Central memory CD4-positive, alpha-beta T cell (primary cell): ENCODE measurements at places on chromosomes 4 and X.

DNA sequence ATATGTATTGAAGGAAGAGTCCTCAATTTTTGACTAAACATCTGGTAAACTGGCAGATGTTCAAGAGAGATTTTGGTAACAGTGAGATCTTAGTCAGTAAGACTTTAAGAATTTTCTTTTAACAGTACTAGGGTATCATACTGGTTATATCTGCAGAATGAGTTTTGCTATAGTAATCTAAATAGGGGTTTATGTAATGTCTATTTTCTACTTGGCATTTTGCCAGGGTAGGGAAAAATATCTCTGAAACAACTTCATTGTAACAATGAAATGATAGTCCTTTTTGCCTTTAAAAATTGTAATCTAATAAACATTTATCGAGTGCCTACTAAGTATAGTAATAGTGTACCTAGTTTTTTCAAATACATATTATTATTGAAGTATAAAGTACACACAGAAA, 32.1 kb downstream of the XK start:
- DNase-seq = no peak

- DNase-seq = no peak
Measured at GRCh38 chr4:25347971-25348370, 29.1 kb upstream of the ANAPC4 start.

DNA sequence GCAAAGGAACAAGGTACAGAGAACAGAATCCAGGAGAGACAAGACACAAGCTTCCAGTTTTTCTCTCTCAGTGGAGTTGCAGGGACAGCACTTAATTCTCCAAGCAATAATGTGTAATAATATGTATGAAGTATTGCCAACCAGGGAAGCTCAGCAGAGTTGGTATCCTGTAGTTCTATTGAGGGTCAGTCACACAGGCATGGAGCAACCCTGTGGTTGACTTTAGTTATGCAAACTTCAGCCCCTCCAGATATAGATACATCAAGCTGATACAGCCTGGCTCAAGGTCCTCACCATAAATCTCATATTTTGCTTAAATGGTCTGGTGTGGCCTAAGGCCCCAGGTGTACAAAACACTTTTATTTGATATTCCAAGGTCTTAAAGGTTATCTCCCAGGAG, 248.6 kb upstream of the EPHA5 start:
- DNase-seq = no peak

DNA sequence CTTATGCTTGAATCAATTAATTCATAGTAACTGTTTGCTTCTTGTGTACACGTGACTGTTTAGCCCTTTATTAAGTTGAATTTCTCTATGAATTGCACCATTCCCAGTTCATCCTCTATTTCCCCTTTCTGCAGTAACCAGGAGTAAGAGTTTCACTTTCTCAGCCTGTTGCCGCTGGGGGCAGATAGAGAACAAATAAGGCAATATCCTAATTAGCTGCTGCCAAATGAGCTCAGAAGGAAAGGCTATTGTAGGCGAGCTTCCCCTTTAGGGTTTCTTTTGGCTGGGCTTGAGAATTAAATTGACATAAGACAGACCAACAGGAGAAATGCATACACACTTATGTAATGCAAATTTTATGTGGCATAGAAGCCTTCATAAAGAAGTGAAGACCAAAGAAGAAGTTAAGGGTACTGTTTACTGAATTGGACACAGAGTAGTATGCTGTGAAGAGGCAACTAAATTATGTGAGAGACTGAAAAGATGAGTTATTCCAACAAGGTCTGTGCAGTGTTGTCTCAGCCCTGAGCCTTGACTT, 1594.7 kb downstream of the TECRL start:
- no peak for DNase-seq

- DNase-seq = peak; percentile 29
Measured at GRCh38 chr4:154622598-154622997, 10.1 kb upstream of the FGG start.

DNA sequence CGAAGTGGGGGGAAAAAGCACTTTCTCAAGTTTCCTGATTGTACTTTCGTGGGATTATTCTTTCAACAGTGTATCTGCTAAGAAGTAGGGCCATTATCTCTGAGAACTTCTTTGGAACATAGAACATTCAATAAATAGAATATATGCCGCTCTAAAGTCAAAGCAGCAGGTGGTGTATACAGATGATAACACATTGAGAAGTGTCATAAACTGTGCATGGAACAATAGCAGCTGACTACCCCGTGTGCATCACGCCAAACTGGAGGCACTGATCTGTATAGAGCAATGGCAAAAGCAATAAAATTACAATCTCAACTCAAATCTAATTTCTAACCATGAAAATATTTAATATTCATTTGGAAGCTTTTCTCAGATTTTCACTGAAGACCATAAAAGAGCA, 175.3 kb downstream of the DCTD start:
- no peak for DNase-seq

GRCh38 chr4:9895333-9895705, 113.9 kb downstream of the DRD5 start:
- DNase-seq = no peak

DNA sequence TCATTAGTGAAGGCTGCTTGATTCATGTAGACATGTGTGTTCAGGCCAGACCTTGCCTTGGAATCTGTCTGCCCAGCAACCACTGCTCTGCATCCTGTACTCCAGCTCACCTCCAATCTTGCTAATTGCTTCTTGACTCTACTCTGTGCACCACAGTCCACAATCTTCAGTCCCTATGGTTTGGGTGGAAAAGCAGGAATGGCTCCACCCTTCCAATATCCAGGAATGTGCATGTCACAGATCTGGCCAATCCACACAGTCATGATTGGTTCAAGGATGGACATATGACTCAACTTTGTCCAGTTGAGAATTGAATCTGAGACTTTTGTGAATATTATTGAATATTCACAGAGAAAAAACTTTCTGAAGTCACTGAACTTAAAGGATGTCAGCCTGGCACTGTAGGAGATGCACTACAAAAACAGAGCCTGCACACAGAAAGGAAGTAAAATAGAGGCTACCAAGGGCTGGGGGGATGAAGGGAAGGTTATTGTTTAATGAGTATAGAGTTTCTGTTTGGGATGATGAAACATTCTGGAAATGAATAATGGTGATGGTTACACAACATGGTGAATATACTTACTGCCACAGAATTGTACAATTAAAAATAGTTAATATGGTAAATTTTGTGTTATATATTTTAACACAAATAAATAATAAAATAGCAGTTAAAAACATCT, 161.3 kb upstream of the USP38 start:
- no peak for DNase-seq

GRCh38 chr4:30380404-30380998, 339.7 kb upstream of the PCDH7 start:
- DNase-seq = no peak

DNA sequence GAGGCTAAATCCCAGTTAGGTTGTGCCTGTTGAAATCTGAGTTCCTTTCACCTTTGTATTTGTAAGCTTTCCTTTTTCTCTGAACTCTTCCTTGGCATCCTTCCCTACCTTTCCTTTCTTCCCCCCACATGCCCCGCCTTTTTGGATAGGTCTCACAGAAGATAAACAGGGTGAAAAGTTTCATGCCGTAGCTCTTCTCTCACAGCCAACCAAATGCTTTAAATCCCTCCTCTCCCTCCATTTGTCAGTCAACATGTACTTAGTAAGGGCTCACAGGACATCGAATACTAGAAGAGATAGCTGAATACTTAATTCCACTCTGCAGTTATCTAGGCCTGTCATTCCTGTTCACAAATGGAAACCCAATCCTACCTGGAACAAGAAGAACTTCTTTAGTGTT, 107.1 kb upstream of the BMPR1B start:
- DNase-seq = no peak

DNA sequence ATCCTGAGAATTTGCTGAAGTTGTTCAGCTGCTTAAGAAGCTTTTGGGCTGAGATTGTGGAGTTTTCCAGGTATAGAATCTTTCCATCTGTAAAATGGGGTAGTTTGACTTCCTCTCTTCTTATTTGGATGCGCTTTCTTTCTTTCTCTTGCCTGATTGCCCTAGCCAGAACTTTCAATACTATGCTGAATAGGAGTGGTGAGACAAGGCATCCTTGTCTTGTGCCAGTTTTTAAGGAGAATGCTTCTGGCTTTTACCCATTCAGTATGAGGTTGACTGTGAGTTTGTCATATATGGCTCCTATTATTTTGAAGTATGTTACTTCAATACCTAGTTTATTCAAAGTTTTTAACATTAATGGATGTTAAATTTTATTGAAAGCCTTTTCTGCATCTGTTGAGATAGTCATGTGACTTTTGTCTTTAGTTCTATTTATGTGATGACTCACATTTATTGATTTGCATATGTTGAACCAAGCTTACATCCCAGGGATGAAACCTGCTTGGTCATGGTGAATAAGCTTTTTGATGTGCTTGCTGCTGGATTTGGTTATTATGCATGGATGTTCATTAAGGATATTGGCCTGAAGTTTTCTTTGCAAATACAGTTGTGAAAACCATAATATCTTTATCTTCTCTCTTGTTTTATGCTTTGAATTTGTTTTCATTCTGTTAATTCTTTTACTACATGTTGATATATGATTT, 573.8 kb upstream of the NDST4 start:
- no peak for DNase-seq

DNA sequence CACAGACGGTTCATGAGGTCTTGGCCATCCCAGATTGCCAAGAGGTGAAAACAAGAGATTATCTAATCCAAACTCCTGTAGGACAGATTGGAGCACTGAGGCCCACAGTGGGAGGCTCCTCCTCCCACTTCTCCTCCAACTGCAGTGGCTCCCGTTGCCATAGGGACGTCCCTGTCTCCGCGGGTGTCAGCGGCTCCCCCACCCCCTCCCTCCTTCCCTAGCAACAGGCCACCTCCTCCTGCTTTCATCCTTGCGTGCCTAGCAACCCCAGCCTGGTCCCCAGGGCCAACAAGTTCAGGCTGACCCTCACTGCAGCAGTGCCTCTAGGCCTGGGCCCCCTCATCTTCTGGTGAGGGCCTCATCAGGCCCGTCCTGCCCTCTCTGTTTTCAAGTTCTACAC, 6.8 kb upstream of the IQSEC2 start:
- DNase-seq = peak; percentile 5

GRCh38 chrX:78075787-78076389, 28.2 kb upstream of the PGK1 start:
- no peak for DNase-seq

GRCh38 chr4:163003979-163004378, 162.7 kb downstream of the NAF1 start:
- DNase-seq = no peak

GRCh38 chr4:93996895-93997294, 168.3 kb downstream of the ATOH1 start:
- DNase-seq = no peak

- no peak for DNase-seq
Measured at GRCh38 chr4:188867796-188868195, 728.6 kb downstream of the TRIML1 start.

DNA sequence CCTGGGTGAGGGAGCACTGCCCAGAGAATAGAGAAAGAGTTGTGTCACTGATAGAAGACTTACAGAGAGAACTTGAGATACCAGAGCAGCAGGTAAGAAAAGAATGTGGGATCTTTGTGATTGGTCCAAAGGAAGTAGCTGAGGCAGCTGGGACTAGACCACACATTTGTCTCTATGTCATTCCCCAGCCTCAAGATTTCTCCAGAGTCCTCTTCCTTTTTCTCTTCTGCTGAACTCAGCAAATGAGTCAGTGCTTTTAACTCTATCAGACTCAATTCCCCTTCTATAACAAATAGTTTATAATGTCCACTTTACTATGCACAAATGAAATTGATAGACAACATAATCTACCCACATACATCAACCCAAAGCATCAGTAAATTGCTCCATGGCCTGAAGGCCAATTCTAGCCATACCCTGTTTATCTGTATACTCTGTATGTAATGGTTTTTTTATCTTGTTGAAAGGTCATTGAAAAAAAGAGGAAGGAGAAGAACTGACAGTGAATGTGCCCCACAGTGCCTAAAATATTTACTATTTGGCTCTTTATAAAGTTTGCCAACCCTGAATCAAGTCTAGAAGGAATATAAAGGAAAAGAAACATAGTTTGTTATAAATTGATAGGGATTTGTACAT, 38.2 kb downstream of the ETDC start:
- DNase-seq = no peak

GRCh38 chr4:78951862-78952472, 12.7 kb upstream of the PAQR3 start:
- DNase-seq = peak; percentile 37

DNA sequence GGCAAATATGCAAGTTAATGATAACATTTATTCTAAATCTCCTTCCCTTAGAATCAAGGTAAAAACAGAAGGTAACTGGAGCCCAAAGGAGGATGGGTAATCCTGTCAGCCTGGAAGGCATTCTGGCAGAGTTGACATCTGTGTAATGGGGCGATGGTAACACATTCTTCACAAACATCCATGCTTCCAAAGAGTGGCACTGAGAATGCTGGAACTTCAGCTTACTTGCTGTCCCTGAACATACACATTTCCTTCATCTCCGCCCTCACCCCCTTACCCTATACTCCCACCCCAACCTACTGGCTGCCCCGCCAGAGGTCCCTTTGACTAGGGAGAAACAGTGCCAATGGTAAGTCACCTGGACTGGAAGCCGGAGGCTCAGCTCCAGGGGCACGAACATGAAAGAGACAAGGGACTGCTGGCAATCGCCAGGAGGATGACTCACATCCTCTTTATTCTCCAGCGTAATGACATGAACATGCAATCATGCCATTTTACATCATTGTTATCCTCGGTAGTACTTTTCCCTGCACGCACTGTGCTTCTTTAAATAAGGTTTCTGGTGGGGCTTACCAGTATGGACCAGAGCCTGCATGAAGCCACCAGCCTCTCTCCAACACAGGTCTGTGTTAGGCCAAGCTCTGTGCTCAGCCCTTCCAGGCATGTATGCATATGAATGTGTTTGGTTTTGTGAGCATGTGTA, 694.2 kb upstream of the TENM3 start:
- DNase-seq = no peak

GRCh38 chrX:30851449-30851848, 37.6 kb downstream of the TAB3 start:
- no peak for DNase-seq

DNA sequence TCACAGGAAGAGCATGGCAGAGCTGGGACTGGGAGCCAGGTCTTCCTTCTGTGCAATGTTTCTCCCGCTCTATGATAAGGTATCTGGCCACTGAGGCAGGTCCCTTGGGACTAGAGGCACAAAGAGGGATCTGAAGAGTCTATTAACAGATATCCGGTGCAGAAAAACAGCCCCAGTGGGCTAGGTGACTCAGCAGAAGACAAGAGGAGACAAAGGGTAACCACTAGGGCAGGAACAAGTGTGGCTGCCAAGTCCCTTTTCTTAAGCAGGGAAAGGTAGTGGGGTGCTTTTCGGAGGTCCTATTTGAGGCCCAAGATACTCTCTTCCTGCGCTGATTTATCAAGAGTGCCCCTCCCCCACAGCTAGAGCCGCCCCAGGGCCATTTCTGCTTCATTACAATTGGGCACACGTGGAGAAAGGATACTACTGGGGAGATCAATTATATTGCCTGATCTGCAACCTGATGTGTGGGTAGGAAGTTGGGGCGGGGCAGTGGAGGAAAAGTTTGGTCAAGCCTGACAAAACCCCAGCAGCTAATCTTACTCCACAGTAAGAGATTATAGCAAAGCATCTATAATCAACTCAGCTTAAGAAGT, at the start of gene DGAT2L6:
Gene DGAT2L6, plus strand, starts transcription at position 546 of the 596 bp plus-strand sequence. CDS start 100 bp downstream, outside the sequence.
- DNase-seq = no peak
